COLO829 (cell line): ENCODE measurements at places on chromosomes 2 and 18.
A peak's percentile ranks its signal among the peaks of the same experiment; 100 is the strongest.

DNA sequence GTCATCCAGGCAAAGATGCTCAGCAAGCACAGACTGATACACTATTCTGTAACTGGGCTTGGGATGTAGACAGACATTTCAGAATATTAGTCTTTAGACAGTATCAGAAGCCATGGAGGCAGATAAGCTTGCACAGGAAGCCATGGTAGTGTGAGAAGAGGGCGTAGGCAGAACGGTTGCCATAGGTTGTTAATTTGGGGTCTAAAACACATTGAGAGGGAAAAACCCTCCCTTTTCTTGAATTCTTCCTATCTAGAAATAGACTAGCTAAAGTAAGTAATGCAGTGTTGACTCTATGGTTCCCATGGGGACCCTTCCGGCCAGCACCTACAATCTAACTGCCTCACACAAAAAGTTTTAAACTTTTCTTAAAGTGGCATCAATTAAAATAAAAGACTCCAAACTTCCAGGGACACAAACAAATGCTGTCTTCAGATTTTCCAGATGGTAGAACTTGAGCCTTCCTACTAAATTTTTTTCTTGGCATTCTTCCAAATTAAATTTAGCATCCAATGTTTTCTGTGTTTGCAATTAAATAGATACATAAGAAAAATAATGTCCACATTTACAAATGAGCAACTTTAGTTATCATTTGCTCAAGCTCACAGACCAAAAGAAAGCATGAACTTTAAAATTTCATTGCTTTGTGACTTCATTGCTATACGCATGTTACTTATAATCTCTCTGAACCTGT is 1.9 kb downstream of the PRKRA start:
- DNase-seq = no peak

DNA sequence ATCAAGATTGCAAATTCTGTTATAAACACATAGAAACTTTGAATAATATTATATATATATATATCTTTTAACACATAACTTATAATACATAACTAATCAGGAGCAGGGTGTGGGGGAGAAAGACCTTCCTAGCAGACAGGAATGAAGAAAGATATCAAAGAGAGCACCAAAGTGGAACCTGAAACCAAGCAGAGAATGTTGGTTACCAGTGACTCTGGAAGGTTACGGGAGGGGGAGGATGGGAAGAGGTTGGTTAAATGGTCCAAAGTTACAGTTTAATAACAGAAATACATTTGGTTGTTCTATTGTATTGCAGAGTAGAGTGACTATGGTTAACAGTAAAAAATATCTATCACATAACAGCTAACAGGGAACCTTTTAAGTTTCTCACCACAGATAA is 366.7 kb downstream of the LRRTM4 start:
- no peak for DNase-seq

DNA sequence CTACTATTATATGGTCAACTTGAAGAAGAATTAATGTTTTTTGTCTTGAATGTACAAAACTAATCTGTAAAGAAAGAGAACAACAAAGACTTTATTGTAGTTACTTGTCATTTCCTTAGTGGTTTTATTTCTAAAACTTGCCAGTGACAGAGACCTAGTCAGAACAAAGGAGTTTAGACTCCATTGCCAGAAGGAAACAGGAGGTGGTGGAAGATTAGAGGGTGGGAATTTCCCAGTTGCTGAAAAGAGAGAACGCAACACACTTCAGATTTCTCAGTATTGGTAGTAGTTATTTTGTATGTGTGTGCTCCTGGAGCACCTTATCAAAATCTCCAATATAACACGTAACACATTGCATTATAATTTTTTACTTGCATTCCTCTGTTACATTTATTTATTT is 81.4 kb downstream of the CDCA7 start:
- no peak for DNase-seq

DNA sequence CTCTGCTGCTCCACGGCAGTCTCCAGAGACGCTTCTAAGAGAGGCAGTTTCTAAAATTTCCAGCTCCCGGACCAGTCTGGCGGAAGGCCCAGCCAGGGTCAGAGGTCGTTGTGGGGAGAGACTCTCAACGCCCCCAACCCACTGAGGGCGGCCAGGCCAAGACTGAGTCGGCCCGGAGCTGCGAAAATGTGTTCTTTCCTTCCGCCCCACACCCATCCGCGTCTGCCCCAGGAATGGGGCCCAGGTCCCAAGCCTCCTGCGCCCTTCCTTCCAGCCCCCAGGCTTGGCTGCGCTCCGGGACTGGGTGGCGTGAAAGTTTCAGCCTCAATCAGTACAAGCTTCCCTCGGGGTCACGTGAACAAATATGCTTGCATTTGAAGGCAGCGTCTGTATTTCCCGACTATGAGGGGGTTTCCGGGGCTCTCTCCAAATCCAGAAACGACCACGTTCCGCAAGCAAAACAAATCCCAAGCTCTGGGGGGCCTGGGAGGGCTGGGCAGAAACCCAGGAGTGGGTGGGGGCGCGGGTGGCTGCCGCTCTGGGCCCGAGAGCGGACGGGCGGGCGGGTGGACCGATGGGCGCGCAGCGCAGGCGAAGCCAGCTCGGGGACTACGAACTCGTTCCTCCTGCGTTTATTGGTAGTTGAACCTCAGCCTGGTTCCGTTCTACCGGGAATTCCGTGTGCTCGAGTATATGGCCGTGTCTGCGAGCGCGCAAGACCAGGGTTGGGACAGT is 3.3 kb downstream of the HOXD3 start:
- no peak for DNase-seq

GRCh38 chr2:170235860-170236679 is 58.1 kb downstream of the MYO3B start:
- DNase-seq = peak; percentile 78

DNA sequence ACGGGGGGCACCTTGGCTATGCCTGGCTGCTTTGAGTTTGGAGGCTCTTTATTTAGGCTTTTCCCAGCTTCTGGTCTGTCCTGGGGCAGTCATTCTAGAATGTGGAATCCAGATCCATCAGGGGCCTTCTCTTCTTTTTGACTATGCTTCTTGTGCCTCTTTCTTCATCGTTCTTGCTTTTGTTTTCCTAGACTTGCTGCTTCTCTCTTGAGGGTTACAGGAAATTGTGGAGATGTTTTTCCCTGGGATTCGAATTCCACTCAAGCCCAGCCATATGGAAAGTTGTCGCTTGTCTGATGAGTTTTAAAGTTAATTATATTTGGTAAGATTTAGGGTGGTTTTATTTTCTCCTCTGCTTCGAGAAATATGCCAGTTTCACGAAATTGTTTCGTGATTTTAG is 2.4 kb downstream of the GLI2 start:
- no peak for DNase-seq

- DNase-seq = no peak
Observed at GRCh38 chr2:204449977-204450376, 95.3 kb upstream of the PARD3B start.

DNA sequence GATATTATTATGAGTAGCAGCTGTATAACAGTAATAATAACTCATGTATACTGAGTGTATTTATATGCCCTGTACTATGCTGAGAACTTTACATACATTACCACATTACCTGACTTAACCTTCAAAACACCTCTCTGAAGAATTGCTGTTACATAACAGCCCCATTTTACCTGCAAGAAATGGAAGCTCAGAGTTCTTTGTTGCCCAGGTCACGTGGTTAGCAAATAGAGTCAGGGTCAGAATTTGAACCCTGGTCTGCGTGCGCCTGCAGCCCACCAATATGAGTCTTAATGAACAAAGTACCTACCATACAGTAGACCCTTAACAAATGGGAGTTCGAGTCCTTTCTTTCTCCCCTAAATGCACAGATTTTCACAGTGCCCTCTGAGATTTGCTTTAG is 101.9 kb downstream of the MCFD2 start:
- no peak for DNase-seq
